Breast epithelium (tissue), 4 donors: ENCODE measurements at places on chromosomes 3 and 15. TPM values are rescaled to one million over a fixed set of nuclear protein-coding genes. Genes with fewer than 3 reads are reported as not detected.

The ABI3BP gene
- 41.1 TPM for total RNA-seq

The LRRC15 gene
- 0.48 TPM for total RNA-seq

The NR1D2 gene
- total RNA-seq: 43.8 TPM

The GNB4 gene
- 23.8 TPM for total RNA-seq

The BCL2A1 gene
- 1.6 TPM for total RNA-seq

DNA sequence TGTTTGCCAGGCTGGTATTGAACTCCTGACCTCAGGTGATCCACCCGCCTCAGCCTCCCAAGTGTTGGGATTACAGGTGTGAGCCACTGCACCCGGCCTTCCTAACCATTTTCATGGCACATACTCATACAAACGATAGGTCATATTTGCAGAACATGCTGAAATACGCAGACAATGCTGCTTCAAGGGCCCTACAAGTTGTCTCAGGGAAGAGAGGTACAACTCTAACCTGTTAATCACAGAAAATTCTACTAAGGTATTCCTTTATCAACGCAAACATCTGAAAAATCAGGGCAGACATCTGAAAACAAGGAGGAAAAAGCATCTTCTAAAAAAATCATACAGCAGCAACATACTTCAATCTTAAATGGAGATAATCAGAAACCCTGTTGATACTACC is 39.9 kb downstream of the RAF1 start:
- no peaks in the 10 kb centered on the region for H3K36me3 ChIP-seq
- no peak overlapping the region for H3K4me3 ChIP-seq
- H3K27ac ChIP-seq: no peak overlapping the region
- no peak for DNase-seq
- H3K27me3 ChIP-seq: no peaks in the 10 kb centered on the region
- H3K4me1 ChIP-seq: no peaks in the 10 kb centered on the region

GRCh38 chr3:484341-484740 is 287.8 kb downstream of the CHL1 start:
- H3K36me3 ChIP-seq: no peaks in the 10 kb centered on the region
- DNase-seq: no peak
- no peaks in the 10 kb centered on the region for H3K27me3 ChIP-seq
- H3K27ac ChIP-seq: no peak overlapping the region
- H3K4me3 ChIP-seq: no peak overlapping the region

GRCh38 chr15:65028338-65028737 is 1.1 kb downstream of the MTFMT start:
- H3K27ac ChIP-seq: no peak overlapping the region
- peak overlapping the region; percentile 99 for H3K4me3 ChIP-seq
- no peaks in the 10 kb centered on the region for H3K4me1 ChIP-seq

DNA sequence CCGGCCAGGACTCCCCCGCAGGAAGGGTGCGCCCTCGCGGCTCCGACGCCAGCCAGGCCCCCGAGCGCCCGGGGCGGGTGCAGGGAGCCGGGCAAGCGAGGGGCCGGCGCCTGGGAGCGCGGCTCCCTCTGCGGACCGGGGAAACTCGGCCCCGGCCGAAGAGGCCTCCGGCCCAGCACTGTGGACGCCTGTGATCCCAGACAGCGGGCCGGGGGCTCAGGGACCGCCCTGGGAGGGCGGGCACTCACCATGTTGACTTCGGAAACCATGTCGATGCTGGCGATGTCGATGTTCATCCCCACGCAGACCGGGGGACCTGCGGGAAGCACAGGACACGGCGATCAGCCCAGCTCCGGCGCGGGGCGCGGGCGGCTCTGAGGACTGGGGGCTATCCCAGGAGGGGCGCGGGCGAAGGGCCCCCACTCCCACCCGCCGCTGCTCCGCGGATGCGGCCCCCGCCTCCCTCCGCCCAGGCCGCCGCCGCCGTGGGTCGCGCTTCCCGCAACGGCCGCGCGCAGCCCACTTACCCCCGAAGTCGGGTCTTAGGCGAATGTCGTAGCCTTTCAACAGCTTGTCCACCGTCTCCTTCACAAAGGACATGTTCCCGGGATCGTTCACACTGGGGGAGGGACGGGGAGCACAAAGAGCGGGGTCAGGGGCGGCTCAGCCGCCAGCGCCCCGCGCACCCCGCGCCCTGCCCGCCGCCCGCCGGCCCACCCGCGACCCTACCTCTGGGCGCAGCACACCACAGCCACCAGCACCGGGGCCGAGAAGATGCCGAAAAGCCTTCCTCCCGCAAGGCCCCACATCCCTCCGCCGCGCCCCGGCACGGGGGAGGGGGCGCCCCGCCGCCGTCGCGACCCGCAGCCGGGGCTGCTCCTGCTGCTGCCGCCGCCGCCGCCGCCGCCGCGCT is at the start of gene GABRB3:
Gene GABRB3 (minus strand): TSS at position 913 of the 913 bp plus-strand sequence.
- H3K27ac ChIP-seq: no peak within 1 kb of the TSS
- peaks cover 4% of the 10 kb centered on the region for H3K27me3 ChIP-seq
- peaks cover 4% of the 10 kb centered on the region for H3K4me1 ChIP-seq
- no peak for DNase-seq

DNA sequence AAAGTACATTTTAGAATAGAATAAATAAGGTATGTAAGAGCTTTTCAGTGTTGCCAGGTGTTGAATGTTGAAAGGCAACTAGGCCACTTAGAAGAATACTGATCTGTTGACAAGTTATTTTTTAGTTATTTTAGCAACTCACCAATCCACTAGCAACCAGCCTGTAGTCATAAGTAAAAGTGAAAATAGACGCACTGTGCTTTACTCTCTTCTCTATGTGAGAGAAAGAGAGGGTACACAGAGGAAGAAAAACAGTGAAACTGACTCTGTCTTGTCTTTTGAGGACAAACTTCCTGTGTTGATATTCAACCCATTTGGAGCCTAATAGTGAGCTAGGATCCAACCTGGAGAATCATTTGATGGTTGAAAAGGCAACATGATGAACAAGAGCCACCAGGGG is 327.1 kb upstream of the GOLIM4 start:
- H3K27me3 ChIP-seq: no peaks in the 10 kb centered on the region
- H3K4me1 ChIP-seq: no peaks in the 10 kb centered on the region
- no peak overlapping the region for H3K4me3 ChIP-seq
- H3K27ac ChIP-seq: no peak overlapping the region
- DNase-seq: no peak

DNA sequence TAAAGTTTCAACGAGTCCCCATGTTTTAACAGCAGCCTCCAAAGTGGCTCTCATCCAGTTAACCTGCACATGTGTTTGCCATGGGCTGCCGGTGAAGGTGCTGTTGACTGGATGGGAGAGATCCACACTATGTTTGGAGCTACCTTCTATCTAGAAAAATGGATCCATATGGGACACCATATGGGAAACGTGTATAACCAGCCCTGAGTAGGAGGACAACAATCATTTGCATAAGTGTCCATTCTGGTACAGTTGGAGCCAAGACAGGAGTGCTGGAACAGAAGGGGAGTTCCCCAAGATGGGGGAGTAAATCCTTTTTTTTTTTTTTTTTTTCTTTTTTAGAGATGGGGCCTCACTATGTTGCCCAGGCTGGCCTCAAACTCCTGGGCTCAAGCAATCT is 36.6 kb downstream of the MKRN2 start:
- H3K27me3 ChIP-seq: no peaks in the 10 kb centered on the region
- no peaks in the 10 kb centered on the region for H3K4me1 ChIP-seq

- H3K4me3 ChIP-seq: no peak overlapping the region
- no peaks in the 10 kb centered on the region for H3K36me3 ChIP-seq
- DNase-seq: no peak
- H3K27ac ChIP-seq: no peak overlapping the region
- H3K4me1 ChIP-seq: no peaks in the 10 kb centered on the region
These were observed 32.2 kb downstream of the DUT start for GRCh38 chr15:48363474-48363873.

DNA sequence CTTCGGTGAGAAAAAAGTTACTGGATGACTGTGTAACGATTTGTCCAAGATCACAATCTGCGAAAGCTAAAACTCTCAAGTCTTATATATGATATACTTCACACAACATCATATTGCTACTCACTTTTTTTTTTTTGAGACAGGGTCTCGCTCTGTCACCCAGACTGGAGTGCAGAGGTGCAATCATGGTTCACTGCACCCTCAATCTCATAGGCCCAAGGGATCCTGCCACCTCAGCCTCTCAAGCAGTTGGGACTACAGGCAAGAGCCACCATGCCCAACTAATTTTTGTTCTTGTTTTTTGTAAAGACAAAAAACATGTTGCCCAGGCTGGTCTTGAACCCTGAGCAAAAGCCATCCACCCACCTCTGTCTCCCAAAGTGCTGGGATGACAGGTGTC is 5.4 kb upstream of the ATP13A4 start:
- H3K36me3 ChIP-seq: no peaks in the 10 kb centered on the region
- no peak for DNase-seq
- no peaks in the 10 kb centered on the region for H3K4me1 ChIP-seq

- H3K36me3 ChIP-seq: peaks cover under 1% of the 10 kb centered on the region
- no peak overlapping the region for H3K27ac ChIP-seq
- peaks cover 5% of the 10 kb centered on the region for H3K4me1 ChIP-seq
- no peak overlapping the region for H3K4me3 ChIP-seq
- DNase-seq: no peak
- H3K27me3 ChIP-seq: no peaks in the 10 kb centered on the region
These were observed 1.8 kb downstream of the ARRDC4 start for GRCh38 chr15:97962263-97962662.

- DNase-seq: no peak
- no peaks in the 10 kb centered on the region for H3K27me3 ChIP-seq
- H3K27ac ChIP-seq: peak overlapping the region; percentile 48
- H3K4me1 ChIP-seq: peaks cover 4% of the 10 kb centered on the region
These were observed 114.9 kb upstream of the RPL32 start for GRCh38 chr3:12956316-12956660.

GRCh38 chr3:107598926-107599771 is 76.4 kb downstream of the BBX start:
- DNase-seq: no peak
- no peaks in the 10 kb centered on the region for H3K36me3 ChIP-seq
- H3K27me3 ChIP-seq: no peaks in the 10 kb centered on the region
- H3K4me1 ChIP-seq: no peaks in the 10 kb centered on the region
- peak overlapping the region; percentile 24 for H3K4me3 ChIP-seq

- peak within 1 kb of the TSS; percentile 72 for H3K4me3 ChIP-seq
- peaks cover 4% of the 10 kb centered on the region for H3K4me1 ChIP-seq
- H3K27me3 ChIP-seq: no peaks in the 10 kb centered on the region
- no peaks in the 10 kb centered on the region for H3K36me3 ChIP-seq
- peak within 1 kb of the TSS; percentile 91 for H3K27ac ChIP-seq
These were observed at the start of gene TNFSF10 for GRCh38 chr3:172522871-172523818. TNFSF10 (minus strand) TSS chr3:172523430; CDS start chr3:172523384, 46 bp downstream.

- H3K27ac ChIP-seq: no peak overlapping the region
- no peaks in the 10 kb centered on the region for H3K4me1 ChIP-seq
- no peak for DNase-seq
- no peaks in the 10 kb centered on the region for H3K27me3 ChIP-seq
- H3K4me3 ChIP-seq: no peak overlapping the region
- H3K36me3 ChIP-seq: no peaks in the 10 kb centered on the region
These were observed 14.5 kb upstream of the RNU6-1 start for GRCh38 chr15:67854358-67854757.

DNA sequence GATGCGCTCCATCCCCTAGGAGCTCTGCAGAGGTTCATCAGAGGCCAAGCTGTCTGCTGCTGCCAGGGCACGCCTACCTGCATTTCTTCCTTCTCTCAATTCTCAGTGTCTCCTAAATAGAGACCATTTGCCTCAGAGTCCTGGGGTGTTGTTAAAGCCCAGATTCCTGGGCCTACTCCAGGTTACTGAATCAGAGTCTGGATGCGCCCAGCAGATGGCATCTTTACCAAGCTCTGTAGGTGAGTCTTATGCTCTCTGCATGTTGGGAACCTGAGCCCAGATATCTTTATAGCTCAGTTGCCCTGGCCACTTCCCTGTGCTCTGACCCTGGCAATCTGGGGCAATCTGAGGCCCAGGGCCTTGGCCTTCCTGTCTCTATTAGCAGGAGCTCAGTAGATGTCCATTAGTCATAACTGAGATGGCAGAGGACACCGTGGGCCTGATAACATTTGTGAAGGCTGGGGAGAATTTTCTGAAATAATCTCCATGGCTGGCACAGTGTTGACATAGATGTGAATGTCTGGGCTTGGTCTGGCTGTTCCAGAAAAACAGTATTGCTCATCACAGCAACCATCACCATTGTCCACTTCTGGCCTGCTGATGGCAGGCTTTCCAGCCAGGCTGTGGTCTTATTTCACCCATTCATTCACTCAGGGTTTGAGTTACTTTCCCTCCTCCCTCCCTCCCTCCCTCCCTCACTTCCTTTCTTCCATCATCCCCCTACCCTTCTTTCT is 13.3 kb upstream of the RBP1 start:
- no peak overlapping the region for H3K27ac ChIP-seq
- no peaks in the 10 kb centered on the region for H3K36me3 ChIP-seq
- no peak for DNase-seq
- H3K4me3 ChIP-seq: no peak overlapping the region

DNA sequence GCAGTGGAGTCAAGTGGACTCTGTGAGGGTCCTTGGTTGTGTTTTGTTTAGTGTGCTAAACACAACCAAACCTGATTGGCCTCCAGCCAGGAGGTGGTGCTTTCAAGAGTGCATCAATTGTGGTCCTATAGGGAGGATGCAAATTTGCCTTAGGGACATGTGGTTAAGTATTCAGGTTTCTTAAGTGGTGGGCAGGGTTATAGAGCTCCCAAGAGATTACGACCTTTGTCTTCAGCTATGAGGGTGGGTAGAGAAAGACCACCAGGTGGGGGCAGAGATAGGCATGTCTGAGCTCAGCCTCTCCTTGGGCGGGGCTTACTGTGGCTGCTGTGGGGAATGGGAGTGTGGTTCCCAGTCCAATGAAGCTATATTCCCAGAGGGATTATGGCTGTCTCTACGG is 186.6 kb downstream of the SQOR start:
- no peak overlapping the region for H3K4me3 ChIP-seq
- no peaks in the 10 kb centered on the region for H3K27me3 ChIP-seq
- no peak overlapping the region for H3K27ac ChIP-seq
- DNase-seq: no peak

DNA sequence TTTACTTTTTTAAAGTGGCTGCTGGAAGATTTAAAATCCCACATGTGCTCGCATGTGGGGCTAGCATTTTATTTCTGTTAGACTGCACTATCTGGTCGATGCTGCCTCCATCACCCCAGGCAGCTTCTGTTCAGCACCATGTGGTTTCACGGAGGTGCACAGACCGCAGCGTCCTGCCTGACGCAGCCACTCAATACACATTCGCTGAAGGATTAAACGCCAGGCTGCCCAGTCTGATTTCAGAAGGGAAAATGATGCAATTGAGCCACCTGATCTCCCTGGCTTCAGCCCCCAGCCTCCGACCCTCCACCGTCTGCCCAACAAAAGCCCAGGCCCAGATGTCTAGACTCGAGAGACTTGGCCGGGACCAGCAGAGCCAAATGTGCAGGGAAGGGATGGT is 84.5 kb downstream of the MEGF11 start:
- no peaks in the 10 kb centered on the region for H3K27me3 ChIP-seq
- H3K4me3 ChIP-seq: no peak overlapping the region
- no peaks in the 10 kb centered on the region for H3K4me1 ChIP-seq
- DNase-seq: no peak
- H3K36me3 ChIP-seq: no peaks in the 10 kb centered on the region

GRCh38 chr15:88401996-88402656 is 65.1 kb downstream of the MRPL46 start:
- no peak overlapping the region for H3K4me3 ChIP-seq
- DNase-seq: no peak
- no peaks in the 10 kb centered on the region for H3K4me1 ChIP-seq
- no peaks in the 10 kb centered on the region for H3K36me3 ChIP-seq
- H3K27ac ChIP-seq: no peak overlapping the region
- H3K27me3 ChIP-seq: peaks cover 18% of the 10 kb centered on the region

- H3K27ac ChIP-seq: no peak overlapping the region
- H3K36me3 ChIP-seq: no peaks in the 10 kb centered on the region
- H3K4me1 ChIP-seq: no peaks in the 10 kb centered on the region
These were observed 167.1 kb downstream of the OXSM start for GRCh38 chr3:25957026-25957425.
